Small intestine (tissue), 16 donors: ENCODE measurements at places on chromosomes 4 and X.

- DNase-seq = no peak
Measured at GRCh38 chr4:153782581-153782980, 6.3 kb downstream of the SFRP2 start.

GRCh38 chrX:153411255-153411987 is at the start of gene ZFP92:
ZFP92 (plus strand) TSS chrX:153411472; CDS start chrX:153418323, 6,851 bp downstream.
- peak; percentile 9 for DNase-seq

DNA sequence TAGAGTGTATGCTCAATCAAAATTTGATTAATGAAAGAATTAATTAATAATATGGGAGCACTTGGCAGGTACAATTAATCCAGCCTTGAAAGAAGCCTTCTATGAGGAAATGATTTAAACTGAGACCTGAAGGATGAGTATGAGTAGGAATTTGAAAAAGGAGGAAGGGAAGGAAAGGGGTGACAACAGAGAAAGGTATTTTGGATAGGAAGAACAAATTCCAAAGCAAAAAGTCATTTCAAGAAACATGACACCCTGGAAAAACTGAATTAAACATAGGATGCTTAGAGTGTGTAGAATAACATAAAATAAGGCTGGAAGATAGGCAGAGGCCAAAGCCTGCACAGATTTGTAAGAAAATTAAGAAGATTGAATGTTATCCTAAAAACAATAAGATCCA is 29.6 kb downstream of the PHOX2B start:
- DNase-seq = no peak

DNA sequence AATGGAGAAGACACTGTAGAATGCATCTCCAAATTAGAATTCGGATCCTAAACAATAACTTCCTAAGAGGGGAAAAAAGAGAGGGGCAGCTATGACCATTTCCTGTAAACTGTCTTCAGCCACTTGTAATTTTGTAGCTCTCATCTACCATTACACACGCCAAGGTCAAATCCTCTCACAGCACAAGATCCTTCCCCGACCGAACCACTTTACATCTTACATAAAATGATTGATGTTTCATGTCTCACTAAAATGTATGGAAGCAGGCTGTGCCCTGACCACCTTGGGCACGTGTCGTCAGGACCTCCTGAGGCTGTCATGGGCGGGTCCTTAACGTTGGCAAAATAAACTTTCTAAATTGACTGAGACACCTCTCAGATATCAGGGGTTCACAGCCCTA is 24.1 kb upstream of the PBDC1 start:
- peak; percentile 26 for DNase-seq

DNA sequence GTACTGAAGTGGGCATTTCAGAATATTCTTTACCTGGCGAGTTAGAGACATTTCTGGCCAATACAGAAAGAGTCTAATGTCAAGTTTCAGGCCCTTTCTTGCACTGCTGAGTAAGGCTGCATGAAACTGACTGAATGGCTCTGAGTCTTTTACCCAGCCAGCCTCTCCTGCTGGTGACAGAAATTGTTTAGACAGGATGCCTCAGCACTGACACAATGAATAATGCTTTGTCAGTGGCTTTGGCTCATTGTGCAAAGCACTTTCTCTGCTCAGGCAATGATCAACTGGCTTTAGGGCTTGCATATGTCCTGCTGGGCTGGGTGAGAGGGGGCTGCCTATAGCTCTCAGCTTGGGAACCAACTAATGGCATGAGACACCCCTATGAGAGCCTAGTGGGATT is 45.5 kb downstream of the CLNK start:
- no peak for DNase-seq

- DNase-seq = no peak
Measured at GRCh38 chr4:37757761-37758160, 68.7 kb upstream of the PGM2 start.

GRCh38 chr4:38283724-38284123 is 323.5 kb downstream of the PTTG2 start:
- no peak for DNase-seq

GRCh38 chrX:51931566-51932150 is 38.2 kb downstream of the MAGED1 start:
- DNase-seq = no peak
